ENCODE measurements at places on chromosomes 7 and 10.

DNA sequence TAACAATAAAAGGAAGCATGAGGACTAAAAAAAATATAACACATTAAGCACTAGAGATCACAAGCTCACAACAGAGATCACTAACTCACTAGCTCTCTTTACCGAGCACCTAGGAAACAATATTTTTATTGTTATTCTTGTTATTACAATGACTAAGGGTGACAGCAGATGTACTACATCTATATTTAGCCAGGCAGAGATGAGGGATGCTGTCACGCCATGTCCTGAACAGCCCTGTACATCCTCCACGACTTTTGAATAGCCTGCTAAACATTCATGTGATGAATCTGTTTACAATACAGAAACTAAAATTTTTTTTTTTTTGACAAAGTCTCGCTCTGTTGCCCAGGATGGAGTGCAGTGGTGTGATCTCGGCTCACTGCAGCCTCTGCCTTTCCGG is 22.7 kb downstream of the FAM133B start:
- DNase-seq: no peak

- DNase-seq: no peak
Observed at GRCh38 chr10:63692220-63692896, 171.2 kb downstream of the REEP3 start.

DNA sequence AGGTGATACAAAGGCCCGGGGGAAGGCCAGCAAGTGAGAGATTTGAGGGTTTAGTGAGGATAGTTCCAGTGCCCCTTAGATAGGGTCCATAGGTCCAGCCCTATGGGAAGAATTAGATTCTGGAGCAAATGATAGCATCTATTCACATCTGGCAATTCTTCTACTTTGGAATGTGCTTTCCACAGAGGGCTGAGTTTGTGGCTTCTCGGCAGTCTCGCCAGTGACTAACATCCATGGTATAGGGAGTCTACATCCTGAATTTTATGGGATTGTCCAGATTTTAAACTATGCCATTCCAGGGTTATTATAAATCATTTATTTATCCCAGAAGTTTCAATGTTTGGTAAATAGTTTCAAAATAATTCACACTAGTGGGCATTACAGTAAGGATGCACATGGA is 207.3 kb upstream of the ADO start:
- DNase-seq: no peak

- no peak for DNase-seq
Observed at GRCh38 chr7:132901241-132901640, 180.6 kb downstream of the CHCHD3 start.

DNA sequence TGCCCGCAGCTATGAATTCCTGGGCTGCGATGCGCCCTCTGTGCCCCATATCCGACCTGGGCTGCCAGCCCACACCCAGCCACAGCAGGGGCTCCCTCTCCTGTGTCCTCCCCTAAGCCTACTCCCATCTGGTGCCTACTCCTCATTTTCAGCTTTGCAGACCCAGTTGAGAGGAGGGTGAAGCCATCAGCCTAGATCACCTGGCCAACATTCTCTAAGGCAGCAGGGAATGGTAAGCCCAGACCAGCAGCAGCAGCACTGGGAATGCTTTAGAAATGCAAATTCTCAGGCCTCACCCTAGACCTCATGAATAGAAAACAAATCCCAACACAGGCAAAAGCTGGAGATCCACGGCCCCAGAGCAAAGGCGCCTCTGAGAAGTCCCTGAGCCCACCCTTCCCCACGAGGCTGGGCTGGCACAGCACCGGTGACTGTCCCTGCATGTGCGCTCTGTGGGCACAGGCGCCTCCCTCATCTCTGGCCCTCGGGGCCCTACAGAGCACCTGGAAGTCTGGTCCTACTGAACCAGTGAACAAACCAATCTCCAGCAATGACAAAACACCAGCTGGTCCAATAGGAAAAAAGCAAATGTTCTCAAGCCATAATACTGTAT is 161.4 kb downstream of the GFRA1 start:
- DNase-seq: no peak

- DNase-seq: no peak
Observed at GRCh38 chr10:34408381-34408780, 406.7 kb downstream of the PARD3 start.

DNA sequence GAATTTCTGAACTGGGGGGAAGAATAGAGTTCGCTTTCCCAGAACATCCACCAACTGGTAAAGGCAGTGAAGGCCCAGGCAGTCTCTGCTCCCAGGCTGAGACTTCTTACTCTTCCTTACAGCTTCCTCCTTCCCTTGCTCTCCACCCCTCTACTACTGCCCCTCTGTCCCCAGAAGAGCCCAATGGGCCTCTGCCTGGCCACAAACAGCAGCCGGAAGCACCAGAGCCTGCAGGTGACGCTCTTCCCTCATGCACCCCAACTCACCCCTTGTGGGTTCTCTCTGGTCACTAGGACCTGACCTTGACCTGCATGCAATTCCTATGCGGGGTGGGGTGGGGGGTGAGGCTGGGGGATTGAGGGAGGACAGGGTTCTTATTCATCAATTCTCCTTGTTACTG is 16.5 kb downstream of the FAM131B start:
- no peak for DNase-seq

GRCh38 chr7:3336042-3336665 is 35.1 kb downstream of the SDK1 start:
- DNase-seq: no peak

- DNase-seq: no peak
Observed at GRCh38 chr10:5828725-5829124, 15.5 kb upstream of the GDI2 start.

DNA sequence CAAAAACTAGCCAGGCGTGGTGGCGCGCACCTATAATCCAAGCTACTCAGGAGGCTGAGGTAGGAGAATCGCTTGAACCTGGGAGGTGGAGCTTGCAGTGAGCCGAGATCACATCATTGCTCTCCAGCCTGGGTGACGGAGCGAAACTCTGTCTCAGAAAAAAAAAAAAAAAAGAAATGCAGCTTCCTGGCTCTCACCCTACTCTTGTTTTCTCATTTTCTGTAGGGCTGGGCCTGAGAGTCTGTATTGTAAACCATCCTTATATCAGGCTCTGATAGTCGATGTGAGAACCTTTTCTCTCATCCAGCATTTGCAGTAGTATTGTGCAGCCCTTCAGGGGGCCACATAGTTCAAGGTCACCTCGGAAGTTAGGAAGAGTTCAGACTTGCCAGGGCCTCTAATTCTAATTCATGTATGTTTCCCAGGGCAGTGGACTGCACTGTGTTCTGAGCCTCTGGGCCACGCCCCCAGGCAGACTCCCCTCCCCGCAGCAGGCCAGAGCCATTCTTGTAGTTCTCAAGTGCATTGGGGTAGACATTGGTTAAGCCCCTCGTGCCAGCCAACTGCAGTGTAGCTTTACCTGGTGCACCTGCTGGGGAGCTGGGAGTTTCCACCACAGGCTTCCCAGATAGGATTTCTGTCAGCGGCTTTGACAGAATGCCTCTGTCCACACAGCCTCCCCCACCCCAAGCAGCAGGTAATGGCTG is 38.3 kb upstream of the PDCD4 start:
- no peak for DNase-seq

DNA sequence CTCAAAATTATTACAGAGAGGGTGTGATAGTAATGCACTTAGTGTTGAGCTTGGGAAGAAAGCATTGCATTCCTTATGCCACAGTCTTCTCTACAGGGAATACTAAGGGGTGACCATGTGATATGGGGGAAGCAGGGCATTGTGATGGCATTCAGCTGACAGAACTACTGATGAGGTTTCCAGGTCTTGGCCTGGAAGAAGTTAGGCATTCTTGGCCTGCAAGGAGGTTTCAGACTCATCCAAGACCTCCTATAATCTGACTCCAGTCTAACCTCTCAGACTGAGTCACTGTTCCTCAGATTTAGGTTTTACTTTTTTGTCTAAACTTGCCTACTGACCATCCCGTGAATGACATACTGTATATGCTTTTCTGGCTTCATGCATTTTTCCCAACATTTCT is 7.9 kb downstream of the STMP1 start:
- DNase-seq: no peak

DNA sequence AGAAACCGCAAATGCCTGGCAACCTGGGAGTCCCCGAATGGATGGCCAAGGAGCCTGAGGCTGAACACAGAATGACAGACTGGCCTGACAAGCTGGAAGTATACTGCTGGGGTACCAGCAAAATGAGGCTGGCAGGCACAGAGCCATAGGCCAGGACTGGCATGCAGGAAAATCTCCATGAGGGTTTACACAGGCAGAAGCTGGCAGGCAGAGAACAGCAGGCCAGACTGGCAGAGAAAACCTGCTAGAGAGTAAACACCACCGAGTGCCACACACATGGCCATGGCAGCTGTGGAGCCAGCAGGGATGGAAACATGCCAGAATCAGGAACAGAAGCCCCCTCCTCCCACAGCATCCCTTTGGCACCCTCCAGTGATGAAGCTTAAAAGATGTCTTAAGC is 63.4 kb downstream of the CRPPA start:
- no peak for DNase-seq

DNA sequence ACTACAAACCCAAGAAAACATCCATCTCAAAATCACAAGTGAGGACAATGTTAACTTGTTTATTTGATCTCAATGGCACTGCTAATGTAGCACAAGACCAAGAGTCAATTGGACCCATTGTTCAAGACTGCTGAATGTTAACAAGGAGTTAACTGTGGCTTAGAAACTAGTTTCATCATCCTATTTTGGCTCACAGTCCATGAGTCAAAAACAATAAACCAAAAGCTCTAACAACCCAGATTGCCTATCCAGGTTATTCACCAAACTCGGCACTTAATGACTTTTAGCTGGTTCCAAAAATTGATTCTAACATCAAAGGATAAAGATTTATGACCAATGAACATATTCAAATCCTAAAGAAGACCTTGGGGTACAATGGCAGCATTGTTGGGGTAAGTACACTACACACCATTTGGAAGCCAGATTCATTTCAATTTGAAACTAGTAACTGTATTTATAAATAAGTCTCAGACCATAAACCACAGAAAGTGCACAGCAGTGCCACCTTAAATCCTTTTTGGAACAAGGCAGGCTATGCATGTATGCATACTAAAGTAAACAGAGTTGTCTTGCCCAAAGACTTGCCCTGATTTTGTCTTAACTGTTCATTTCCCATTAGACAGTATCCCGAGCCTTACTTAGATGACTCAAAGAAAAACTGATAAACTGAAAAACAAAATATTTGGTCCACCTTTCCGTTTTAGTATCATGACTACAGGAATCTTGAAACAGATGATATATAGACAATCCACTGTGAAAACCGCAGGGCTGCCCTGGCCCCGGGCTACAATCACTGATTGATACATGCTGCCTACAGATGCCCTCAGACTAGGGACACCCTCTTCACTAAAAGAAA is 84.5 kb downstream of the SRPK2 start:
- DNase-seq: no peak

GRCh38 chr10:77409697-77410471 is 227.7 kb downstream of the KCNMA1 start:
- no peak for DNase-seq

GRCh38 chr7:49766966-49767365 is 6.5 kb upstream of the VWC2 start:
- DNase-seq: no peak

DNA sequence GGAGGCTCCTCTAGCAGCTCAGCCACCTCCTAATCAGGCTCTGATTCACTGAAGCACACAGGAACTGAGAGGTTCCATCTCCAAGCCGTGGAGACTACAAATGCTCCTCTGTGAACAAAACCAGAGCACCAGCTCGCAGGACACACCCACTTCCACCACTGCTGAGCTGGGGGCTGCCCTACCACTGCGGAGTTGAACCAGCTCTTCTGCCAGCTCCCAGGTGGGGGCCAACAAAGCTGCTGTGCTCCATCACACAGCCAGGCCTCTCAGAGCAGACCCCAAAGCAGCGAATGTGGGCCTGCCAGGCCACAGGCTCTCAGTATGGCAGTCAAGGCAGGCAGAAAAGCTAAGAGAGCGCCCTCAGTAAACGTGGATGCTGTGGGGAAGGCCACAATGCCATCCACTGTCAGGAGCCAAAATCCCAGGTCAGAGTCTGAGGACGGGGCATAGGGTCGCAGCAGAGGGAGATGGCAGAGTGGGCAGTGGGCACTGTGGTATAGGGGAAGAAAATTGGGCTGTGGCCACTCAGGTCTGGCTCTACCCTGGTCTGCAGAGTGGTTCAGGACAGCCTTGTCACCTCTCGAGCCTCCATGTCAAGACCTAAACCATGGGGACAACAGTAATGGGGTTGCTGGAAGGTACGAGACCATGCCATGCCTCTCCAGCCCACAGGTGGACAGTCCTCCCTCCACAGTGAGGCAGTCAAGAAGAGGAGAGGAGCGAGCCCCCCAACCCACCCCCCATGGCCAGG is 82.1 kb downstream of the GRID1 start:
- no peak for DNase-seq

DNA sequence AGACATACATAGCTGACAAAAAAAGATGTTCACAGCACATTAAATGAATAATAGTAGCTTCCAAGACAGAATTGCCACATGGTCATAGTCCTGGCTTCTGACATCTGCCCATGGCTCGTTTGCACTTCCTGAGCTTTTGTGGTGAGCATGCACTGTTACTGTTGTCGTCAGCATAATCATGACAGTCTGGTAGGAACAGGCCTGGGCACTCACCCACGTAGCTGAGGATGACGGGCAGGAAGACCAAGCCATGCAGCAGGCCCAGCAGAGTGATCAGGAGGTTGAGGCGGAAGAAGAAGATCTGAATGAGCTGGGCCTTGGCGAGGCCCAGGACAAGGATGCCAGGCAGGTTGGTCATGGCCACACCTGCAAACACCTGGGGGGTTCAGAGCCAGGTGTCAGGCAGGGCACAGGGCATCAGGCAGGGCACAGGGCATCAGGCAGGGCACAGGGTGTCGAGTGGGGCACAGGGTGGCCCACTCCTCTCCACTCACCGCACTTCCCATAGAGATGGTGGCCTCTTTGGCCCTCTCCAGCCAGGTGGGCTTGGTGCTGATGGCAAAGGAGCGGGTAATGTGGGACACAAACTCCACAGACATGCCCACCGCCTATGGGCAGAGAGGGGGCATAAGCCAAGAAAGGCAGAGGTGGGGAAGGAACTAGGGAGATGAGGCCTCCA is 25.3 kb upstream of the NUDCD3 start:
- no peak for DNase-seq

- no peak for DNase-seq
Observed at GRCh38 chr7:115496006-115496405, 534.6 kb downstream of the TFEC start.

- no peak for DNase-seq
Observed at GRCh38 chr7:120360918-120361317, 87.9 kb downstream of the KCND2 start.

GRCh38 chr10:103808780-103809179 is 46.6 kb downstream of the SH3PXD2A start:
- DNase-seq: no peak
